ENCODE measurements at places on chromosomes 6 and 20. TPM values are rescaled to one million over a fixed set of nuclear protein-coding genes. Genes with fewer than 3 reads are reported as not detected.

- no peak for DNase-seq
Observed at GRCh38 chr6:81636930-81637568, 115.4 kb downstream of the TENT5A start.

DNA sequence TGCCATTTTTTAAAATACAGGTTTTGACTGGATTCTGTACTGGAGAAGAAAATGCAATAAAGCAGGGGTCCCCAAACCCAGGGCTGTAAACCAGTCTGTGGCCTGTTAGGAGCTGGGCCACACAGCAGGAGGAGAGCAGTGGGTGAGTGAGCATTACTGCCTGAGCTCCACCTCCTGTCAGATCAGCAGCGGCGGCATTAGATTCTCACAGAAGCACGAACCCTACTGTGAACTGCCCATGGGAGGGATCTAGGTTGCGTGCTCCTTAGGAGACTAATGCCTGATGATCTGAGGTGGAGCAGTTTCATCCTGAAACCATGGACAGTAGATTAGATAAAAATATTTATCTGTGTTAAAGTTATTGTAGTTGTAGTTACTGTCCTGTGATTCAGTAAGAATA, 21.1 kb upstream of the FBXO9 start:
- peak; percentile 52 for DNase-seq

KIF25 gene
- total RNA-seq, result not detected

SLC4A11 gene
- total RNA-seq, result not detected

Data from MG63 (cell line).